Activated CD4-positive, alpha-beta T cell treated with anti-CD3 and anti-CD28 coated beads, Interleukin-2, amount 10 ng/mL, durations not matched to agents 7 days and 5 days (primary cell): ENCODE measurements at places on chromosomes 5 and 9. TPM values are rescaled to one million over a fixed set of nuclear protein-coding genes. Genes with fewer than 3 reads are reported as not detected.

- no peak overlapping the region for H3K4me3 ChIP-seq
- peaks cover 10% of the 10 kb centered on the region for H3K27me3 ChIP-seq
- peak; percentile 11 for DNase-seq
- no peaks in the 10 kb centered on the region for H3K36me3 ChIP-seq
- no peak overlapping the region for H3K27ac ChIP-seq
- no peaks in the 10 kb centered on the region for H3K4me1 ChIP-seq
Observed at GRCh38 chr9:928363-929042, 48.0 kb upstream of the DMRT3 start.

Gene ADRB2
- 1.5 TPM for total RNA-seq

DNA sequence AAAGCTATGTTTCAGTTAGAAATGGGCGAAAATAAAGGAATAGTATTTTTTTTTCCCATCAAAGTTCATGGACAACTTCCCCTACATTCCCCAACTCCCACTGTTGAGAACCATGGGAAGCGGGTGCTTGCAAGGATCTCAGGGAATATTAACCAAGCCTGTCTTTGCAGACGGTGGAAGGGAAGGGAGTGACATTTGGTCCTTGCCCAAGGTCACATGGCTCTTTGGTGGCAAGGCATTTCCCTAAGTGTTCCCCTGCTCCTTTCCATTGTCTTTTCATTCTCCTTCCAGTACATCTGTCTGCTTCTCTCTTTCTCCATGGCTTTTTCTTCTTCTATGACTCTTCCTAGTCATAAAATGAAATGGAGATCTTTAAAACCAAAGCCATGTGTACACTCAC is 19.0 kb downstream of the C9orf57 start:
- H3K4me3 ChIP-seq, result no peak overlapping the region
- peaks cover 2% of the 10 kb centered on the region for H3K4me1 ChIP-seq
- no peak overlapping the region for H3K27ac ChIP-seq
- H3K36me3 ChIP-seq, result no peaks in the 10 kb centered on the region

DNA sequence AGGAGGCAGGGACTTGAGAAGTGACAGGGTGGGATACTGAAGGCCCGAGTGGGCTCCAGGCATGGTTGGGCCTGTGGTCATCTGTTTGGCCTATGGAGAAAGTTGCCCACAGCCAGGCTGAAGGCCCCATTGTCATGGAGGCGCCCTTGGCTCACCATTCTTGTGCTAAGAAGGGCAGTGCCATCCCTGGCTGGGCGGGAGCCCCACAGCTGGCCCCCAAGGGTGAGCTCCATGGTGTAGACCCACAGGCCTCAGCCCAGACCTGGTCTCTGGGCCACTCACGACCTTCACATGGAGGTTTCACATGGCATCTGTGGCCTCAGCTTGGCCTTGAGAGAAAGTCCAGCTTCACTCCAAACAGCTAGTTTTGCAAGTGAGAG is 34.3 kb upstream of the PRDM12 start:
- no peaks in the 10 kb centered on the region for H3K4me1 ChIP-seq
- peaks cover 18% of the 10 kb centered on the region for H3K36me3 ChIP-seq
- no peak for DNase-seq
- no peak overlapping the region for H3K27ac ChIP-seq
- H3K4me3 ChIP-seq, result no peak overlapping the region
- H3K27me3 ChIP-seq, result no peaks in the 10 kb centered on the region

GRCh38 chr5:83714810-83715209 is 5.8 kb downstream of the HAPLN1 start:
- no peak for DNase-seq
- H3K4me3 ChIP-seq, result no peak overlapping the region
- H3K27me3 ChIP-seq, result peaks cover 15% of the 10 kb centered on the region
- H3K36me3 ChIP-seq, result no peaks in the 10 kb centered on the region
- no peak overlapping the region for H3K27ac ChIP-seq

- H3K27me3 ChIP-seq, result no peaks in the 10 kb centered on the region
- DNase-seq, result no peak
- peaks cover 7% of the 10 kb centered on the region for H3K36me3 ChIP-seq
- H3K4me3 ChIP-seq, result peak overlapping the region; percentile 85
- H3K4me1 ChIP-seq, result peaks cover 60% of the 10 kb centered on the region
- peak overlapping the region; percentile 23 for H3K27ac ChIP-seq
Observed at GRCh38 chr9:116688806-116689485, 1.8 kb downstream of the TRIM32 start.

Gene EFNA5
- total RNA-seq, result not detected

GRCh38 chr5:116750631-116751580 is 176.3 kb upstream of the SEMA6A start:
- H3K36me3 ChIP-seq, result no peaks in the 10 kb centered on the region
- no peaks in the 10 kb centered on the region for H3K4me1 ChIP-seq

- H3K4me3 ChIP-seq, result no peak overlapping the region
- H3K36me3 ChIP-seq, result peaks cover 3% of the 10 kb centered on the region
- DNase-seq, result no peak
- H3K27ac ChIP-seq, result no peak overlapping the region
Observed at GRCh38 chr9:128121924-128122808, 5.4 kb downstream of the PTGES2 start.

GRCh38 chr9:84939774-84940173 is 270.2 kb downstream of the NTRK2 start:
- no peak overlapping the region for H3K4me3 ChIP-seq
- no peaks in the 10 kb centered on the region for H3K4me1 ChIP-seq
- no peak for DNase-seq
- no peak overlapping the region for H3K27ac ChIP-seq

DNA sequence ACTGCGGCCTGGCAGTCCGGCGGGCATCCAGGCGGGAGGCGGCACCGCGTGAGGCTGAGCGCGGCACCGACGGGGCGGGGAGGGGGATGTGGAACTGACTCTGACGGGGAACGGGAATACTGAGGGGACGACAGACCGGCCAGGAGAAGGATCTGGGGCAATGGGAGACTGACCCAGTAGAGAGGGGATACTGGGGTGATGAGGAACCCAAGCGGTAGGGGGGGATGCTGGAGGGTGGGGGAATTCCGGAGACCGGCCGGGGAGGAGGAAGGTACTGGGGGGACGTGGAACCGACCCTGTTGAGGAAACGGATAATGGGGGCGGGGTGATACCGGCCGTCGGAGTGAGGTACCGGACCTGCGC is 423 bp downstream of the IPPK start:
- peak overlapping the region; percentile 87 for H3K27ac ChIP-seq
- no peaks in the 10 kb centered on the region for H3K27me3 ChIP-seq
- H3K36me3 ChIP-seq, result peaks cover 16% of the 10 kb centered on the region
- H3K4me1 ChIP-seq, result peaks cover 41% of the 10 kb centered on the region
- peak overlapping the region; percentile 97 for H3K4me3 ChIP-seq

Gene ALDOB
- not detected for total RNA-seq

- H3K36me3 ChIP-seq, result no peaks in the 10 kb centered on the region
- H3K4me3 ChIP-seq, result peak overlapping the region; percentile 27
- H3K27me3 ChIP-seq, result peaks cover 20% of the 10 kb centered on the region
Observed at GRCh38 chr5:1652873-1653697, 129.3 kb upstream of the LPCAT1 start.

Gene MORN5
- total RNA-seq, result not detected

GRCh38 chr9:136882109-136882946 is 4.0 kb upstream of the TRAF2 start:
- H3K27me3 ChIP-seq, result no peaks in the 10 kb centered on the region
- H3K36me3 ChIP-seq, result peaks cover 6% of the 10 kb centered on the region
- DNase-seq, result peak; percentile 88
- H3K27ac ChIP-seq, result peak overlapping the region; percentile 97

DNA sequence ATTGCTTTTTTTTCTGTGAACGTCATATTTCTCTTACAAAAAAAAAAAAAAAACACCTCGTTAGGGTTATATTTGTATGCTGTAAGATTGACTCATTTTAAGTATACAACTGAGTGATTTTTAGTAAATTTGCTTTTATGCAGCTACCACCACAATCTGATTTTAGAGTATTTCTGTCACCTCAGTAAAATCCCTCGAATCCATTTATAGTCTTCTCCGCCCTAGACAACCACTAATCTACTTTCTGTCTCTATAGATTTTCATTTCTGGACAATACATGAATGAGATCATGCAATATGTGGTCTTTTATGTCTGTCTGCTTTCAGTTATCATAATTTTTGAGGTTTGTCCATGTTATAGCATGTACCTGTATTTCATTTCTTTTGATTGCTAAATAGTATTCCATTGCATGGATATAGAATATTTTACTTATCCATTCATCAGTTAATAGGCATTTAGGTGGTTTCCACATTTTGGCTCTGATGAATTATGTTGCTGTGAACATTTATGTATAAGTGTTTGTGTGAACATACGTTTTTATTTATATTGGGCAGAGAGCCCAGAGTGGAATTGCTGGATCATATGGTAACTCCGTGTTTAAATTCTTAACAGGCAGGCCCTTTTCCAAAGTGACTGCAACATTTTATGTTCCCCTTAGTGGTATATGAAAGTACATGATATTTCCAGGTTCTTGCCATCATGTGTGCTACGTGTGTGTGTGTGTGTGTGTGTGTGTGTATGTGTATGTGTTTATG is 171.4 kb downstream of the SGCD start:
- H3K4me1 ChIP-seq, result no peaks in the 10 kb centered on the region
- no peak overlapping the region for H3K4me3 ChIP-seq
- no peaks in the 10 kb centered on the region for H3K27me3 ChIP-seq
